ENCODE measurements at places on chromosomes 5 and 9.

GRCh38 chr9:76007935-76008334, 117.5 kb downstream of the PCSK5 start:
- no peak for DNase-seq

- no peak for DNase-seq
These were observed 39.8 kb upstream of the ALDH1B1 start for GRCh38 chr9:38352530-38353328.

DNA sequence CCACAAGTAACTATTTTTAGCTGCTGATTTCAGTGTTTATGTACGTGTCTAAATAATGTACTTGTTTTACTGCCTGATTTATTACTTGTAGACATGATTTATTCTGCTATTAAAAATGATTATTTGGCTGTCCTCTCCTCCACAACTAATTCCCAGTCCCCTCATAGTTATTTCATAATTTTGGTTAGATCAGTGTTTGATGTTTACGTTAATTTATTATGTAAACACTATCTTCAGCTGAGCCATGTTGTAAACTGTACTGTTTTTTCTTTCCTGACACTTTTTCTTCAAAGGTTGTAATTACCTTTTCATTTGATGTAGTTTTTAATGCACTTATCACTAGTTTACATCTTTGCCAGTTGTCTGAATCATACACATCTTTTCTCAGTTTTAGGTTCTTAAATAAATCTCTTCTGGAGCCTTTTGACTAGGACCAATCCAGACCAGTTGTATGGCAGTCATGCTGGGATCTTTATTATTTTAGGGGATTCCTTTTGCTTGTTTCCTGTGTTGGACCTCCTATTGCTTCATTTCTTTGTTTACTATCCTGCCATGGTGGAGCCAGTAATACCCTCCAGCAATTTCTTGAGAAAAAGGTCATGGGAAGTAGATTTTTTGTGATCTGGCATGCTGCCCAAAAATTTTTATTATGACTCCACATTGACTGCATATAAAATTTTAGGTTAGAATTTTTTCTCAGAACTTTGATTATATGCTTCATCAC, 16.1 kb downstream of the AP3S1 start:
- peak; percentile 23 for DNase-seq

DNA sequence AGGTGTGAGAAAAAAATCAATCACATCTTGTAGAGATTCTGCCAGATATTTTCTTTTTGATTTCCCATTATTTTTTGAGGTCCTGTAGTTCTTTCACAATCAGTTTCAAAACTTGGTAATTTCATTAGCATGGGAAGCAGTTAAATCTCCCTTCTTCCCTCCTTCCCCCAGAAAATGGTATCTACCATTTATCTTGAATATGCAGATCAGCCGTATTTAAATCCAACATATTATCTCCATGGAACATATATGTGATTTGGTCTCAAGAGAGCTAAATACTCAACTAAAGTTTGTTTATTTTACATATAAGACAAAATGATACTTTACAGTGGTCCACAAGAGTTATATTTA, 1034.8 kb downstream of the CDH12 start:
- DNase-seq, result no peak

GRCh38 chr9:124309667-124310084, 51.9 kb downstream of the NEK6 start:
- DNase-seq, result peak; percentile 80

GRCh38 chr9:121434969-121435368, 64.7 kb downstream of the GGTA1 start:
- peak; percentile 32 for DNase-seq

- no peak for DNase-seq
These were observed 210.2 kb downstream of the FRMD3 start for GRCh38 chr9:83327750-83328622.
